GM03348 (cell line): ENCODE measurements at places on chromosomes 16 and 17.
A peak's percentile ranks its signal among the peaks of the same experiment; 100 is the strongest.

GRCh38 chr17:65434251-65434650, 127.2 kb downstream of the AXIN2 start:
- no peak for DNase-seq

DNA sequence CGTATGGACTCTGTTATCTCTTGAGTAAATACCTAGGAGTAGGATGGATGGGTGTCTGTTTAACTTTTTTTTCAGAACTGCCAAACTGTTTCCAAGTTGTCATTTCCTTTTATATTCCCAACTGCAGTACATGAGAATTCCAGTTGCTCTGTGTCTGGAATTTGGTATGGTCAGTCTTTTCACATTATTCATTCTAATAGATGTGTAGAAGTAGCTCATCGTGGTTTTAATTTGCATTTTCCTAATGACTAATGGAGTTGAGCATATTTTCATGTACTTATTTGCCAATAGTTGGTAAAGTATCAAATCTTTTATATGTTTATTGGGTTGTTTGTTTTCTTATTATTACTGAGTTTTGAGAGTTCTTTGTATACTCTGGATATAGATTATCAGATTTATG, 27.0 kb downstream of the MRTFB start:
- DNase-seq, result no peak

DNA sequence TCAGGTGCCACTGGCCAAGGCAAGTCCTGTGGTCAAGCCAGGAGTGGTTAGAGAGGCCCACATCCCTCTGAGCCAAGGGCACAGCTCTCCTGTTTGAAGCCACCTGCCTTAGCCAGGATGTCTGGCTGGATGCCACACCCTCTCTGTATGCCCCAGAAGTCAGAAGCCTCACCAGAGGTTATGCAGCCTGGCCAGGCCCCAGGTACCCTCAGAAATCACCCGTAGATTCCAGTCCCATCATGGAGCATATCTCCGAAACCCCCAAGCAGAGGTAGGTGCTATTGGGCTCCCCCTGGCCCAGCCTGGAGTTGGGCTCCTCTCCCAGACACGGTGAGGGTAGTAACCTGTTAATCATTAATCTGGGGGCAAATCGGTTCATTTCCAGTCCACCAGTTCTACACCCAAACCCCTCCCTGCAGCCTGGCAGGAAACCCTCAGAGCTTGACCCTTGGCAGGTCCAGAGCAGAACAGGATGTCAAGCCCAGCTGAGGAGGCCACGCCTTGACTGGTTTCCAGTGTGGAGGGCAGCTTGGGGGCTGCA, 60.6 kb upstream of the TMEM97 start:
- no peak for DNase-seq

GRCh38 chr17:63984651-63985386, 12.1 kb upstream of the SCN4A start:
- DNase-seq, result peak; percentile 92

DNA sequence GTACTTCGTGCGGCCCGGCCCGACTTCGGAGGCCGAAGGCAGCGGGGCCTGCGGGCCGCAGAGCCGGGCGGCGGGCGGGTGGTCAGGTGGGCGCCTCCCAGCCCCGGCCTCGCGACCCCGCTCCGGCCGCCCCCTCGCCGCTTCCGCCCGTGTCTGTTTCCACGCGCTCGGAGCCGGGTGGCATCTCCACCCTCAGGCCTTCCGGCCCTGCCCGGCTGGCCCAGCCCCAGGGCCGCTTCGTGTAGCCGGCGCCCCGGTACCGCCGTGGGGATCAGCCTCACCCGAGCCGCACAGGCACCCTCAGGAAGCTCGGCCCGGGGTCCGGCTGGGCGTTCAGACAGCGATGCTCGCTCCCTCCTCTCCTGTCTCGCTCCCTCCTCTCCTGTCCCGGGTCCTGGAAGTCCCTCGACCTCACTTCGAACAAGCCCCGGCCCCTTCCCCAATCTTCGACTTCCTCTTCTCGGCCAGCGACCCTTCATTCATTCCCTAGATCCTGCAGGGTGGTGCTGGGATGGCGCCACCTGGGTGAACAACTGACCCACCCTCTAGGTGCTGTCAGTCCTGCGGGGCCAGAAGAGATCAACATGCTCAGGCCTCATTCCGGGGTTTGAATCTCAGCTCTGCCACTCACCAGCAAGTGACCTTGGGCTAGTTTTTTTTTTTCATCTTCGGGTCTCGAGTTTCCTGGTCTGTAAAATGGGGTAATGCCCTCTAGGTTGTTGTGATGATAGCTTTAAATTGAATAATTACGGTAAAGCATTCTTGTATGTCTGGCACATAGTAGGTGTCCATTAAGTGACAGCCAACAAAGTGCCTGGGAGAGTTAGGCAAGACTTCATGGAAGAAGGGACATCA, 610 bp downstream of the VPS4A start:
- DNase-seq, result peak; percentile 65
